Large intestine (tissue), 12 donors: ENCODE measurements at places on chromosomes 1 and 21. TPM values are rescaled to one million over a fixed set of nuclear protein-coding genes. Genes with fewer than 3 reads are reported as not detected.

GRCh38 chr1:33185541-33185940 lies 3.7 kb upstream of the TRIM62 start:
- no peak for DNase-seq

DNA sequence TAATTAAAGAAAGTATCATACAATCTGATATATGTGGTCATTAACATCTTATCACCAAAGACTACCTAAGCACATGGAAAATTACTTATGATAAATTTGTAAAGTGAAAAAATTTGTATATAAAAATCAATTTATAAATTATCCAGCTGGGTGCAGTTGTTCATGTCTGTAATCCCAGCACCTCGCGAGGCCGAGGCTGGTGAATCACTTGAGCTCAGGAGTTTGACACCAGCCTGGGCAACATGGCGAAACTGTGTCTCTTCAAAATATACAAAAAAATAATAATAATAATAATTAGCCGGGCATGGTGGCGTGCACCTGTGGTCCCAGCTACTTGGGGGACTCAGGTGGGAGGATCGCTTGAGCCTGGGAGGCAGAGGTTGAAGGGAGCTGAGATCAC lies 82.8 kb upstream of the SYT6 start:
- DNase-seq, result no peak

GRCh38 chr1:66354311-66355201 lies 179.4 kb upstream of the SGIP1 start:
- DNase-seq, result no peak

GRCh38 chr1:55146781-55147180 lies 68.4 kb downstream of the USP24 start:
- no peak for DNase-seq

- DNase-seq, result no peak
These were observed 103.9 kb upstream of the EDN2 start for GRCh38 chr1:41588334-41588875.

DNA sequence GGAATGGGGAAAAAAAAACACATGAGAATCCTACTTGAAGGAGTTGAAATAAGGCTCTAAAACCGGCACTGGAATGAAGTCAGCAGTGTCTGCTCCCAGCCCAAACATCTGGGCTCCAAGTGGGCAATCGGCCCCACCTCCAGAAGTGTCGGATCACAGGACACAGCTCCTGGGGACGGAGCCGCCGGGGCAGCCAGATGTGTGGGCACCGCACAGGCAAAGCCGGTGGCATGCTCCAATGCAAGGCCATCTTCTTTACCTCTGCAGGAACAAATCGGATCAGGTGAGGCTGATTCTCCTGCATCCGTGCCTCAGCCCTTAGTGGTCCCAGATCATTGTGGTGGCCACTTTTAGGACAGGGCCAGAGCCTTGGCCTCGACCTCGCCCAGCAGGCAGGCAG lies 156.7 kb downstream of the PRDM16 start:
- no peak for DNase-seq

- DNase-seq, result no peak
These were observed 44.3 kb downstream of the CDC14A start for GRCh38 chr1:100396651-100397050.

- no peak for DNase-seq
These were observed 242.5 kb upstream of the VAMP3 start for GRCh38 chr1:7528386-7529198.

DNA sequence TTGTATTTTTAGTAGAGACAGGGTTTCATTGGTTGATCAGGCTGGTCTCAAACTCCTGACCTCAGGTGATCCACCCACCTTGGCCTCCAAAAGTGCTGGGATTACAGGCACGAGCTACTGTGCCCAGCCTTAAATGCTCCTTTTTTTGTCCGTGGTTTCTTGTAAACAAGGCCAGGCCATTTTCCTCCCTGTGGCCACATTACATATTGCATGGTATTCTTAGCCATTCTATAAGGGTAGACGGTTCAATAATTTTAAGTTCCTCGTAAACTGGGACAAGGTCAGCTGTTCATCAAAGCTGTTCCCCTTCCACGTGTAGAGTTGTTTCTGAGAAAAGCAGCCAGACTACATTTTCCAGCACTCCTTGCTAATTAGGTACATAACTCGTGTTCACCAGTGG lies 10.3 kb upstream of the LUZP1 start:
- DNase-seq, result no peak

DNA sequence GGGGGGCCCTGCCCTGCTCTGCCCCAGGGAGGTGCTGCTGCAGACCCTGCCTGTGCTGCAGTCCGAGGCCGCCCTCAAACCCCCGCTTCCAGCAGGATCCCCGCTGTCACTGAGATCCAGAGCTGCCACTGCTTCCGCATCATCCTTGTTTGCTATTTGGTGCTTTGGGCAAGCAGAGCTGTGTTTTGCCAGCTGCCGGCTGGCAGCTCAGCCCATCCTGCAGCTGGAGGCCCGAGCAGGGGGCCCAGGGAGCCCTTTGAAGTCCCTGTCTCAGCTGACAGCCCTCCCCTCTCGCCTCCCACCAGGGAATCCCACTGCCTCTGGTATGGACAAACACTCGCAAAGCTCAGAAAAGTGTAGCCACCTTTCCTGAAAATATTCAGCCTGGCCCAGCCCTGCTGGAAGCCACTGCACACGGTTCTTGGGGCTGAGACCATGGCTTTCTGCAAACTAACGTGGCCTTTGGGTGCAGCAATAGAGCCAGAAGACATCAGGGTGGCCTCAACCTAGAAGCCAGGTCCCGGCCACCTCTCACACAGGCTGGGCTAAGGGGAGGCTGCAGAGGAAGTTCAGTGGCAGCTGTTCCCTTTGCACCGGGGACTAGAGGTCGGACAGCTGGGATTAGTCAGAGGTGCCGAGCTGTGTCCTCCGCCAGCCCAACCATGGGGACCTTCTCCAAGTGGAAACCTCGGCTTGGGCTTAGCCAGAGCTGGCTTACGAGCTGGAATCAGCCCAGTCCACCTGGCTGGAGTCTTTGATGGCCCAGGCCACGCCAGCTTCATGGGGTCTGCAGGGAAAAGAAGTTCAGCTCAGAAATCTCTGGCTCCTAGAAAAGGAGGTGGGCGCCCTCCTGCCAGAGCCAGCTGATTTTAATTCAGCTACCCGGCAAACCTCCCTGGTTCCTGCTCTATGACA lies 107.1 kb downstream of the SPSB1 start:
- DNase-seq, result no peak

DNA sequence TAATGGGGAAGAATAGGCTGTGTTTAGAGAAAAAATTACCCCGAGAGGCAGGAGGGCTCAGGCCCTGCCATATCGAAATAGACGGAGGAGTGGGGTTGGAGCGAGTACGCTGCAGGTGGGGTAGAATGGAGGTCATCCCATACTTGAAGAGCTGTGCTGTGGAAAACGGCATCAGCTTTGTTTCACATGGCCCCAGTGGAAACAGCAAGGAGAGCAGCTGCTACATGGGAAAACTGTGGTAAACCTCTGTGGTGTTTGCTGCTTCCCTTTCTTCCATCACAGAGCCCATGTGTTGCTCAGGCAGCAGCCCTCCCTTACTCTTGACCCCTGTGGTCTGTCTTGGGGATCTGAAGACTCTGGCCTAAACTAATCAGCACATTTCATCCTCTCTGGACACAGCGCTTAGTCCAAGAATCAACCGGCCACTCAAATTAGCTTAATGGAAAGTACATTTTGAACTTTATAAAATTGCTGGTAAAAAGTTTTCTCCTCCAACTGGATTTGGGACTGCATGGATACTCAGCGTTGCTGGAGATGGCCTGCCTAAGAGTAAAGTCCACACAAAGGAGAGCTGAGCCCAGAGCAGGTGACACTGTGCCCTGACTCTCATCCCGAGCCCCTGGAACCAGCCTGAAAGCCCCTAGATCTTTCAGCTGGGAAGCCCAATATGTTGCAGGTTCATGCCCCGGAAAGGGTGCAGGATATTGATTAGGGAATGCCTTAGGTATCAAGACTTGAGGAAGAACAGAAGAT lies 127.1 kb upstream of the GADD45A start:
- no peak for DNase-seq

The ADGRB2 gene
- 56.1 TPM for polyA plus RNA-seq

DNA sequence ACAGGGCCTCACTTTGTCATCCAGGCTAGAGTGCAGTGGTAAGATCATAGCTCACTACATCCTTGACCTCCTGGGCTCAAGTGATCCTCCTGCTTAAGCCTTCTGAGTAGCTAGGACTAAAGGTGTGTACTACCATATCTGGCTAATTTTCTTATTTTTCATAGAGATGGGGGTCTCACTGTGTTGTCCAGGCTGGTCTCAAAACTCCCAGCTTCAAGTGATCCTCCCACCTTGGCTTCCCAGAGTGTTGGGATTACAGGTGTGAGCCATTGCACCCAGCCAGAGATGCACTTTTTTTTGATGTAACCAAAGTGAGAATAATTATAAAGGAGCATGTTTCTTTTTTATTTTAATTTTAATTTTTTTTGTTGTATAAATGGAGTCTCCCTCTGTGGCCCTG lies 28.4 kb downstream of the CLIC4 start:
- DNase-seq, result no peak

The PSMB4 gene
- 234 TPM for polyA plus RNA-seq

DNA sequence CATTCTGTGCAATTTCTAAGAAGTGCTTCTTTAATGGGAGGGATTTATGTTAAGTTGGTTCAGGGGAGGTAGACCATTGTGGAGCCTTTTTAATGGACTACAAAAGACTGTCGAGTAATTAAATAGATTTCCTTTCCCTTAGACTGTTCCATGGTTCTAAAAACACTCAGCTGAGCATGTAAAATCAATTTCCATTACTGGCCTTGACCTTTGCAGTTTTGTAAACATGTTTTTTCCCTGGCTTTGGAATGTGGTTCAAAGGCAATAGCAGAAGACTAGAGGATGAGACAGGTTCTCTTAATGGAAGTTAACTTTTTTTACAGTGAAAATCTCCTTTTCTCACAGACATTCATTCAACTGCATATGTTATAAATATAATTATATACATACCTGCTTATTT lies 37.6 kb upstream of the BTG3 start:
- no peak for DNase-seq

DNA sequence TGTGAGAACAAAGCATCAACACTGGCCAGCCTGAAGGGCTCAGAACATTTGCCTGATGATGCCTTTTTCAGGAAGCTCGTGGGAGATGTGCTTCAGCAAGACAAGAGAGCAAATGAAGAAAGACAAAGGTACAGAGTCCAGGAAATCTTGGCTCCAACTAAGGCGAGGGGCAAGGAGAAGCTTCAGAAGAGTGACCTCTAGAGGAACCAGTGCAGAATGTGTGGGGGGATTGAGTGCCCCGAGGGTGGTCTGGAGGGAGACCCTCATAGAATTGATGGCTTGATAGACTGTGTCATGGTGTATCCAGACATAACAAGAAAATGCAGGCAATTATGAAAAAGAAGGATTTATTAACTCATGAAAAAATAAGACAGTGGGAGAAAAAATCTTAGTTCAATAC lies 15.3 kb upstream of the NLRP3 start:
- no peak for DNase-seq

GRCh38 chr1:180181048-180181447 lies 26.4 kb downstream of the QSOX1 start:
- DNase-seq, result no peak

DNA sequence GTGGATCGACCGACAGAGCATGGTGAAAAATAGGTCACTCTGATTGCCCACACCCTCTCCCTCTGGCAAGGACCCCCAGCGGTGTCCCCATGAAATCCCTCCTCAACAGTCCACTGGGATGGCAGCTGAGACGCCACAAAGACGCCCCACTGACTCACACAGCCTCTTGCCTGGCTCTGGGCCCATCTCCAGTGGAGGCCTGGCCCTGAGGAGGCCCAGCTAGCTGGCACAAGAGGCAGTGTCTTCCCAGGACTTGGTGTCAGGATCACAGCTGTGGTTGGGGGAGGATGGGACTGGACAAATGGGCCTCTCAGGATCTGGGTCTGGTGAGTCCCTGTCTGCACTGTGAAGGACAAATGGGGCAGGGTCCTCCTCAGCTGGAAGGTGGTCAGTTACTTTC lies 4.6 kb downstream of the ALX3 start:
- DNase-seq, result no peak

The SMPDL3B gene
- 17.0 TPM for polyA plus RNA-seq

- DNase-seq, result no peak
These were observed 95.5 kb downstream of the SSBP3 start for GRCh38 chr1:54310439-54311328.

- DNase-seq, result peak; percentile 26
These were observed 142.4 kb downstream of the TLR5 start for GRCh38 chr1:223000632-223001031.
